Activated T-cell treated with anti-CD3 and anti-CD28 coated beads, Interleukin-2, amount 50 U/mL, for 4 hours (primary cell): ENCODE measurements at places on chromosomes 7 and 10.
A peak's percentile ranks its signal among the peaks of the same experiment; 100 is the strongest.

GRCh38 chr10:1169981-1170866 lies 114.0 kb downstream of the WDR37 start:
- no peak for DNase-seq

DNA sequence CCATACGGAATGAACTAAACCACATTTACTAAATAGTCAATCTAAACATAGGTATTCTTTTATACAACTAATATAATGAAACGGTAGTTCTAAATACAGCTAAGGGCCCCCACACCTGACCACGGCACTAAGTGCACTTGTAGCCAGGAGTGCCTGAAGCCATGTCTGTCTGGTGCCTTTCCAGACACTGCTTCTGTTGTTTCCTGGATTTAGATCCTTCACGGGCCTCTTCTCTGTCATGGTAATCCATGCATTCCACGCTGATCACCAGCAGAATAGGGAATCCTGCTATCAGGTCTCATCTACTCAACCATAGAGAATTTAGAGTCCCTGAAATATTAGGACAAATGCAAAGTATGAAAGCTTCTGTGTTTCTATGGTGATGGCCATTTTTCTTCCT lies 37.8 kb downstream of the OSBPL3 start:
- no peak for DNase-seq

DNA sequence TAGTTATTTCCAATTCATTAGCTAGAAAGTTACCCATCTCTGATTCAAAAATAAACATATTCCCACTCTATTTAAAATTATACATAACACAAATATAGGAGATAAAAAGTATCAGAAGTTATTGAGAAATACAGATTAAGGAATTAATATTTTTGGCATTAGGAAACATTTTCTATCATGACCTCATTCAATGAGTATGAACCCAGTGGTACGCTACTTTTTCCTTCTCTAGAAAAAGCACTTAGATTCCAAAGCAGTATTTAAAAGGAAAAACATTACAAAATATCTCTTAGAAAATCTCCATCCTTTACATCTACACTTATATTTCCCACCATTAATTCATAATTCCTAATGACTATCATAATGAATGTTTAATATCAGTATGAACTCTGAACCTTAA lies 240.6 kb upstream of the GNAI1 start:
- no peak for DNase-seq

DNA sequence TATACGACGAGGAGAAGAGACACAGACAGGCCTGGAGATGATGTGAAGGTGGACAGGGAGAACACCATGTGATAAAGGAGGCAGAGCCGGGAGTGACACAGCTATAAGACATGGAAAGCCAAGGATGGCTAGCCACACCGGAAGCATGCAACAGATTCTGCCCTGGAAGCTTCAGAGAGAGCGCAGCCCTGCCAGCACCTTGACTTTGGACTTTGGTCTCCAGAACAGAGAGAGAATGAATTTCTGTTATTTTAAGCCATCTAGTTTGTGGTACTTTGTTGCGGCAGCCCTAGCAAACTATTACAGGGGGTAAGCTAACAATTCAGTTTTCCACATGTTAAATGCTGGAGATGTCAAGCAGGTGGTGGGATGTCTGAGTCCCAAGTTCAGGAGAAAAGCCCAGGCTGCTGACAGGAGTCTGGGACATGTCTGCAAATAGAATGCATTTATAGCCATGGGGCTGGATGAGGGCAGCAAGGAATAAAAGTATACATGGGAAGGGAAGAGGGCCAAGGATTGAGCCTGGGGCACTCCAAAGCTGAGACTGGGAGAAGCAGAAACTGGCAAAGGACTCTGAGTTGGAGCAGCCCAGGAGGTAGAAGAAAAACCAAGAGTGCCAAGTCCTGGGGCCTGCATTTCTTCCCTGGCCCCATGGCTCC lies 65.1 kb downstream of the ATXN7L1 start:
- DNase-seq, result no peak

DNA sequence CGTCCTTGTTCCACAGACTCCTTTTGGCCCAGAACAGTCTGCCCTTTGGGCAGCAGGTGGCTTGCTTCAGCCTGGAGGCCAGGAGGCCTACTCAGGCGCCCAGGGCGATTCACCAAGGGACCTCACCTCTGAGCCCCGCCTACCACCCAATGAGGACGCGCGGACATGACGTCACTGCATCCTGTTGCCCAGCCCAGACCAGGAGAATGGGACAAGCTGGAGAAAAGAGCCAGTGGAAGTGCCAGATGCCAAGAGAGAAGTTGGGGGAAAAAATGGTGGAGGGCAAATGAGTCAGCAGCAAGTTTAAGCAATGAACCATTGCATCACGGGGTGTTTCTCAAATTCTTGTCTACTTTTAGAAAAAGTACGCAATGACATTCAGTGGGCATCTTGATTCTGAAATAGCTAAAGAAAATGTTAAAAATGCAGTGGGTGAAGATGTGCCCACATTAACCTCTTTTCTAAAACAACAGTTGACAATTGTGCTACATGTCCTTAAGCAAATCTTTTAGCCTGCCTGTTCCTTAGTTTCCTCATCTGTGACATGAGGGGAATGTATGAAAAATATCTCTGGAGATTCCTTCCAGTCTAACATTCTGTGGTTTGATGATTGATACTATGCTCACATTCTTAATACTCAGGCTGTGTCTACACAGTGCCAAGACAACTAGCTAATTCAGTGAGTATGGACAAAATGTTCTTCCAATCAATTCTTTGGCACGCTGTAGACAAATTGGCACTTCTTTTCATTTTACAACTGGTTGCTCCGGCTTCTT lies 23.9 kb upstream of the LEP start:
- no peak for DNase-seq

GRCh38 chr7:103685646-103686045 lies 239.6 kb upstream of the SLC26A5 start:
- DNase-seq, result no peak

DNA sequence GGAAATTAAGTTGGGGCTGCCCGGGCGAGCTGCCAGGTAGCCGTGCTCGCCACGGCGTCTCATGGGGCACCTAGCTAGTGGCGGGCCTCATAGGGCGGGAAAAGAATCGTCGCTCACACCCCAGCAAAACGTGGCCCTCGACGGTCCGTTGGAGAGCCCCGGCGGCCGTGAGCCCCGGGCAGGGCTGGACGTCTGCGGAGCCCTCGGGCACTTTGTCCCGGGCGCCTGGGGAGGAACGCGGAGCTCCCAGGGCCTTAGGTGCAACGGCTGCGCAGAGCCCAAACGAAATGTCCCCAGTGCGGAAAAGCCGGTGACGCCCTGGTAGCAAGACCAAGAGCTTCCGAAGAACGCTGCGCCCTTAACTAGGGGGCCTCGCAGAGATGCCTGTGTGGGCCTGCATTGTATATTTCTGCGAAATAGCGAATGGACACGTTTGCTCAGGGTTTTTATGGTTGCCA lies 866 bp upstream of the SFMBT2 start:
- DNase-seq, result peak; percentile 31

- no peak for DNase-seq
Observed at GRCh38 chr10:129765664-129766550, 198.2 kb downstream of the EBF3 start.

GRCh38 chr7:123792547-123792946 lies 43.7 kb upstream of the WASL start:
- no peak for DNase-seq

GRCh38 chr7:116087291-116087690 lies 56.7 kb upstream of the TFEC start:
- no peak for DNase-seq

GRCh38 chr10:14478604-14479003 lies 147.9 kb upstream of the FRMD4A start:
- no peak for DNase-seq

DNA sequence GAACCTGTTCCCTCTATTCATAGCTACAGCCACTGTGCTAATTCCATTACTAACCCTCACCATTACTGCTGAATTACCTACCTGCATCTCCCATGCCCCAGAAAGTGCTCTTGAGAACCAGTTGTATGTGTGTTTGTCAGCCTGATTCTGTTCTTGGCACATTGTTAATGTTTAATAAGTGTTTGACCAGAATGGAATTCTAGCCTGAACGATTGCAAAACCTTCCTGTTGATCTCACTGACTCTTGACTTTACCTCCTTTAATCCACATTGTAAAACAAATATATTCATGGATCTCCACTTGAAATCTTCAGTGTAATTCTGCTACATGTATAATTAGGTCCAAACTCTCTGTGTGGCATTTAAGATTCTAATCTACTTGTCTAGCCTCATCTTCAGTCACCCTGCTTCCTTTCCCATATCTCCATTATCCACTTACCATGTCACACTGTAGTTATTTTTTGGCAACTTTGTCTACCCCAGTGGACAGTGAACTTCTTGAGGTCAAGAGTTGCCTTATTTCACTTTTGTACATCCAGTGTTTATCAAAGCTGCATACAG lies 4.9 kb downstream of the ZNF277 start:
- no peak for DNase-seq

DNA sequence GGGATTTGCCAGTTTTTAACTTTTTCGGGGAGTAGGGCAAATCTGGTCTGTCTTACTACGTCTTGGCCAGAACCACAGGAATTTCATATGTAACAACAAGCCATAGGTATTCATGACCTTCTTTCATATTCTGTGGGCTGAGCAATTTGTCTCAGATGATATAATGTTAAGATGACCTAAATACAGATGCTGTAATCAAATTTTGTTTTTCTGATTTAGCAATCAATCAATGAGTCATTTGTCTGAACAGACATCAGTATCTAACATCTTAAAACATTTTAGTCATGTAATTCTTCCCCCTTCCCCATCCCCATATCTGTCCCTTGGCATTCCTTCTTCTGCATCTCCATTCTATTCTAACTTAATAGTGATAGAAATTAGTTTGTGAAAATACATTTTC lies 24.8 kb upstream of the NME8 start:
- no peak for DNase-seq

- DNase-seq, result no peak
Observed at GRCh38 chr10:62652114-62652513, 152.4 kb upstream of the ADO start.

DNA sequence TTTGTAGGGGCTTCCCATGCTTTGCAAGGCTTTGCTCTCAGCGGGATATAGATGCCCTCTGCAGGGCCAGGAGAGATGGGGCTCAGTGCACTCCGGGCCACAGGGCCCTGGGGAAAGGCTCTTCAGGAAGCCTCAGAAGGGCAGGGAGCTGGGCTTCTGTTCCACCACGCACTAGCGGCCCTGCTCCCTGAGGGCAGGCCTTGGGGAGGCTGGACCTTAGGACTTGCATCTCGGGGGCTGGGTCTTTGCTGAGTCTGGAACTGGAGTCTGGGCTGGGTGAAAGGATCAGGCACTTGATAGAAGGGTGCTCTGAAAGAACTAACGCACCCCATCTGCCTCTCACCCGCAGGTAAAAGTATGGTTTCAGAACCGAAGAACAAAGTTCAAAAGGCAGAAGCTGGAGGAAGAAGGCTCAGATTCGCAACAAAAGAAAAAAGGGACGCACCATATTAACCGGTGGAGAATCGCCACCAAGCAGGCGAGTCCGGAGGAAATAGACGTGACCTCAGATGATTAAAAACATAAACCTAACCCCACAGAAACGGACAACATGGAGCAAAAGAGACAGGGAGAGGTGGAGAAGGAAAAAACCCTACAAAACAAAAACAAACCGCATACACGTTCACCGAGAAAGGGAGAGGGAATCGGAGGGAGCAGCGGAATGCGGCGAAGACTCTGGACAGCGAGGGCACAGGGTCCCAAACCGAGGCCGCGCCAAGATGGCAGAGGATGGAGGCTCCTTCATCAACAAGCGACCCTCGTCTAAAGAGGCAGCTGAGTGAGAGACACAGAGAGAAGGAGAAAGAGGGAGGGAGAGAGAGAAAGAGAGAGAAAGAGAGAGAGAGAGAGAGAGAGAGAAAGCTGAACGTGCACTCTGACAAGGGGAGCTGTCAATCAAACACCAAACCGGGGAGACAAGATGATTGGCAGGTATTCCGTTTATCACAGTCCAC lies 5.4 kb downstream of the EMX2 start:
- no peak for DNase-seq

DNA sequence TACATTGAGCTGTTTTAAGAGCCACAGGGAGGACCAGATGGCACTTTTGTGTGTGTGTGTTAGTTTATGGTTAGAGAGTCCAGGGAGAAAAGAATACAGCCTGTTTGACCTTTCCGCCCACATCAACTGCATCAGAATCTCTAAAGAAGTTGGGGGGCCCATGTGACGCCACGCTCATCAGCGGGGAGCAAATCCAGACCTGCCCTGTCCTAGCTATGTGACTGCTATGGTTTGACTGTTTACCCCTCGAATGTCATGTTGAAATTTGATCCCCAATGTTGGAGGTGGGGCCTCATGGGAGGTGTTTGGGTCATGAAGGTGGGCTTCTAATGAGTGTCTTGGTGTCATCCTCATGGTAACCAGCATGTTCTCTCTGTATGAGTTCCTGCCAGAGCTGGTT lies 128.0 kb downstream of the ADRA2A start:
- DNase-seq, result no peak

- DNase-seq, result peak; percentile 27
Observed at GRCh38 chr7:107661081-107661864, 645 bp downstream of the SLC26A4 start.

DNA sequence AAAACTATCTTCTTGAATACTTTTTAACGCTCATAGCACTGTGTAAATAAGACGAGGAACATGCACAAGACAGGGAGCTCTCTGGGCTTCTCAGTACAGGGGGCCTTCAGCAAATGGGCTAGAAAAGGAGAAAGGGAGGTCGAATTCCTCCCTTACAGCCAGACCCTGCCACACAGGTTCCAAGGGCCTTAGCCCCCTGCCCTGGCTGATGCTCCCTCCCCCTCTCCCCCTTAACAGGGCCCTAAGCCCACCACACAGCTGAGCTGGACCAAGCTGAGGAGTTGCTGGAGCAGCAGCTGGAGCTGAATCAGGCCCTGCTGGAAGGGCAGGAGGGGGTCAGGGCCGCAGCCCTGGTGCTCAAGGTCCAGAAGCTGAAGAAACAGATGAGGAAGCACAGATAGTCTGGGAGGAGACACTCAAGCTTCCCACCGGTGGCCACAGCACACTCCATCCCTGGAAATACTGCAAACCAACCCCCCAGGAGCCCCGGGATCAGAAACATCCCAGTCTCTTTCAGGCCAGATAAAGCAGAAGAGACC lies 153.9 kb downstream of the SNX13 start:
- DNase-seq, result no peak

GRCh38 chr7:133781486-133782090 lies 345.6 kb upstream of the LRGUK start:
- DNase-seq, result no peak

DNA sequence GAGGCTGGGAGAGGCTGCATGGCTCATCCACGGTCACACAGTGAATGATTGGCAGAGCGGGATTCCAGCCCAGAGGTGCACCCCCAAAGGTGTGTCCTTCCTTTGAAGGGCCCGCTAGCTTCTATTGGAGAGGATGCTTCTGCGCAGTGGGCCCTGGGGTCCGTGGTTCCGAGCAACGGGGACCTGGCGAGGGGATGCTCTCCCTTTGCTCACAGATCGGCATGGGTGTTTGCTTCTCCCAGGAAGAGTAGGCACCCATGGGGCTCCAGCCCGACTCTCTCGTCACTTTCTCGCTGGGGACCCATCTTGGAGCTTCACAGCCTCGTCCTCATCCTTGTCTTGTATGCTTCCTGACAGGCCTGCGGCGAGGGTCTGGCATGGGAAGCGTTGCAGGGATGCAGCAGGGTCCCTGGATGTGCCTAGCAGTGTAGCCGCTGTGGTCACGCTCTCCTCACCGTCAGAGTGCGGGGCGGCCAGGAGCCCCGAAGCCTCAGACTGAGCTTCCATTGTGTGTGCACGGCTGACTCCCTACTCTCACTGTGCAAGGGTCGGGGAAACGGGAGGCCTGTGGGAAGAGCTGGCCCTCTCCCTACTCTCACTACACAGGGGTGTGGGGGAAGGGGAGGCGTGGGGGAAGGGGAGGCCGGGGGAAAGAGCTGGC lies 538.5 kb upstream of the FOXK1 start:
- no peak for DNase-seq
